ENCODE measurements at places on chromosomes 5 and 9.

DNA sequence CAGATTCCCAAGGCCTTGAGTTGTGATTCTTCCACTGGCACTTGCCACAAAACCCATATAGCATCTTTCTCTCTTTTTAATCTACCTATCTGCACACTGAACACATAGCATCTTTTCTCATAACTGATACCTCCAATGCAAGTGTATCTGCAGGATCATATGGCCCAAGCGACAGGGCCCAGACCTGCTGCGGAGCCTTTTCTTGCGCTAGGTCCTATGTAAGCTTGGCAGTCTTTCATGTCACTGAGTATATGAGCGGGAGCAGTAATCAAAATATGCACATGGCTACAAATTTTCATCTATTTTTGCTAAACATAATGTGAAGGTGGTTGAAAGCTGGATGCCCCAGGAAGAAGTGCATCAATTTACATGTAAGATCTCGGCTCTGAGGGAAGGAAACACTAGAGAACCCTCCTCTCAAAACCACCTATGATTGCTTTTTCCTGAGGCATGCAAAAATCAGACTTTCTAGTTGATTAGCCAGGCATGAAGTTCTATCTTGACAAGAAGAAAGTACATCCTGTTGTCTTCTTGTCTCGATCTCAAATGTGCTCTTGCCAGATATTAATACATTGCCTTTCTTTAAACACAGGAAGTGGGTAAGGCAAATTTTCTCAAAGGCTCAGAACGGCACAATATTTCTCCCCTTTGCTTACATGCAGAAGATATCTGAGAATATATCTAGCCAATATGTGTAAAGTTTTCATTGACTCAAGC, 26.9 kb upstream of the CEMIP2 start:
- DNase-seq = no peak

- no peak for DNase-seq
These were observed 89.6 kb downstream of the SFXN1 start for GRCh38 chr5:175567954-175568353.

DNA sequence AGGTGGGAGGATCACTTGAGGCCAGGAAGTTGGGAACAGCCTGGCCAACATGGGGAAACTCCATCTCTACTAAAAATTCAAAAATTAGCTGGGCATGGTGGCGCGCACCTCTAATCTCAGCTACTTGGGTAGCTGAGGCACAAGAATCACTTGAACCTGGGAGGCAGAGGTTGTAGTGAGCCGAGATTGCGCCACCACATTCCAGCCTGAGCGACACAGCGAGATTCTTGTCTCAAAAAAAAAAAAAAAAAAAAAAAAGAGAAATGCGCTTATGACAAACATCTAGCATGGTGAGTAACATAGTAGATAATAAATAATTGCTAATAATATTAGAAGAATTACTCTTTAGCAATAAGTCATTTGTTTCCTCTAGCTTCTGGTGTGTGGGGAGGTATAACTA, 25.9 kb downstream of the RUSC2 start:
- DNase-seq = no peak

DNA sequence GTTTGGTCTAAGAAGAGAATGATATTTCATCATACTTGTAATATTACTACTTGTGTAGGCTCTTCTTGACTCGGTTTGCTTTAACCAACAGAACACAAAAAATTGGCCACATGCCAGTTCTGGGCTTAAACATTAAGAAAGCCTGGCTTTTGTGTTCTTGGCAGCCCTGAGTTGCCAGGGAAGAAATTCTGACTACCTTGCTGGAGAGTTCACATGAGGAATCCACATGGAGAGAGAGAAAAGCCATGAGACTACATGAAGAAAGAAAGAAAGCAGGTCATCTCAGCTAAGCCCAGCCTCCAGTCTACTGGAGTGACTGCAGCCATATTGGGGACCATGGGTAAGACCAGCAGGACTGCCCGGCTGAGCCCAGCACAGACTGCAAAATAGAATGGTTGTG, 524.8 kb downstream of the RAB3C start:
- no peak for DNase-seq

- no peak for DNase-seq
These were observed 38.7 kb downstream of the VCAN start for GRCh38 chr5:83510260-83510659.

GRCh38 chr5:172906888-172907287, 52.3 kb upstream of the RPL26L1 start:
- DNase-seq = no peak

GRCh38 chr5:94847019-94847418, 228.6 kb downstream of the SLF1 start:
- DNase-seq = no peak

- DNase-seq = no peak
These were observed 518 bp downstream of the SPRY4 start for GRCh38 chr5:142324136-142324870.

- DNase-seq = no peak
These were observed 97.0 kb upstream of the MOCS2 start for GRCh38 chr5:53206562-53206961.

GRCh38 chr9:13083963-13084528, 195.4 kb downstream of the MPDZ start:
- no peak for DNase-seq

GRCh38 chr5:109485030-109485429, 75.3 kb upstream of the PJA2 start:
- DNase-seq = no peak

GRCh38 chr5:8288334-8288733, 419.4 kb downstream of the MTRR start:
- DNase-seq = no peak

GRCh38 chr9:92543972-92544371, 8.2 kb upstream of the ECM2 start:
- no peak for DNase-seq

DNA sequence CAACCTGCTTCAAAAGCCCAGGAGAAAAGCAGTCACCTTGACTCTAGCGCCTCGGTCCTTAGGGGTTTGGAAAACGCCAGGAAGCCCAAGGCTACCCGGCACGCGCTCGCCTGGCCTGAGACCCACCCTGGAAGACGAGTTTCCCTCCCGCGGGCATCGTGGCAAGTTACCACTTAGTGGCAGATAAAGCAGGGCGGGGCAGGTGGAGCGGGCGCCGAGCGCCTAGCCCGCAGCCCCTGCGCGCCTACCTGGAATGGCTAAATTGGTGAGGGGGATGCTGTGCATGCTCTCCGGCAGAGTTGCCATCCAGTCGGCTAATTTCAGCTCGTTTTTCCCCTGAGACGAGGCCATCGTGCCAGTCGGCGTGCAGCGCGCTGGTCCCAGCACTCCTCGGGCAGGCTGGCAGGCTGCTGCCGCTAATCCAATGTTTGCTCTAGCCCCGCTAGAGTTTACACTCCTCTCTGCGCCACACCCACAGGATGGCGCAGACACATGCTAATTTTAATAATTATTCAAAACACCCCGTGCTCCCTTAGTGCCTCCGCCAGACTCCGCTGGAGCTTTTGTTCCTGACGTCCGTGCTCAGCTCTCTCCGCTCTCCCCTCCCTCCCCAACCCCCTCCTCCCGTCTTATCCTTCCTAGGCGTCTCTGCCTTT, at the start of gene PLCXD3:
PLCXD3 (minus strand) TSS at position 426 of the 656 bp plus-strand sequence; CDS start at position 351, 75 bp downstream.
- peak; percentile 81 for DNase-seq

DNA sequence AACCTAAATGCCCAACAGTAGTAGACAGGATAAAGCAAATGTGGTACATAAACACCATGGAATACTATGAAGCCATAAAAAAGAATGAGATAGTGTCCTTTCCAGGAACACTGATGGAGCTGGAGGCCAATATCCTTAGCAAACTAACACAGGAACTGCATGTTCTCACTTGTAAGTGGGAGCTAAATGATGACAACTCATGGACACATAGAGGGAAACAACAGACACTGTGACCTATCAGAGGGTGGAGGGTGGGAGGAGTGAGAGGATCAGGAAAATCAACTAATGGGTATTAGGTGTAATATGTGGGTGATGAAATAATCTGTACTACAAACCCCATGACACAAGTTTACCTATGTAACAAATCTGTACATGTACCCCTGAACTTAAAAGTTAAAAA, 505.7 kb downstream of the RAB3C start:
- DNase-seq = no peak

- no peak for DNase-seq
These were observed 137.3 kb upstream of the ACO1 start for GRCh38 chr9:32247168-32247567.

DNA sequence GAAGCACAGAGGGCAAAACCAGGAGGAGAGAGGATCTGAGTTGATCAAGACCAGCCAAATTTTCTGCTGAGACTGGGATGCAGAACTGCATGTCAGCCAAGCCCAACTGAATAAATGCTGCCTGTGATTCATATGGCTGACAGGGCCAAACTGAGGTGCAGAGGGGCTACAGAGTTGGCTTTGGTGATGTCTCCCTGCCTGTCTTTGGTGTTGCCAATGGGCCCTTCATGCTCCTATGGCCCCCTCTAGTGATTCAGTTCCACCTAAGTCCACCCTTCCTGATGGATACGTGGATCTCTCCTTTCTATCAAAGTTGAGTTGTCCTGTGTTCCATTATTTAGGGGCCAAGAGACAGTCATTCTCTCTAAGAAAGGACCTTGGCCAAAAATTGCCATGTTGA, 163.6 kb upstream of the TLE4 start:
- no peak for DNase-seq

DNA sequence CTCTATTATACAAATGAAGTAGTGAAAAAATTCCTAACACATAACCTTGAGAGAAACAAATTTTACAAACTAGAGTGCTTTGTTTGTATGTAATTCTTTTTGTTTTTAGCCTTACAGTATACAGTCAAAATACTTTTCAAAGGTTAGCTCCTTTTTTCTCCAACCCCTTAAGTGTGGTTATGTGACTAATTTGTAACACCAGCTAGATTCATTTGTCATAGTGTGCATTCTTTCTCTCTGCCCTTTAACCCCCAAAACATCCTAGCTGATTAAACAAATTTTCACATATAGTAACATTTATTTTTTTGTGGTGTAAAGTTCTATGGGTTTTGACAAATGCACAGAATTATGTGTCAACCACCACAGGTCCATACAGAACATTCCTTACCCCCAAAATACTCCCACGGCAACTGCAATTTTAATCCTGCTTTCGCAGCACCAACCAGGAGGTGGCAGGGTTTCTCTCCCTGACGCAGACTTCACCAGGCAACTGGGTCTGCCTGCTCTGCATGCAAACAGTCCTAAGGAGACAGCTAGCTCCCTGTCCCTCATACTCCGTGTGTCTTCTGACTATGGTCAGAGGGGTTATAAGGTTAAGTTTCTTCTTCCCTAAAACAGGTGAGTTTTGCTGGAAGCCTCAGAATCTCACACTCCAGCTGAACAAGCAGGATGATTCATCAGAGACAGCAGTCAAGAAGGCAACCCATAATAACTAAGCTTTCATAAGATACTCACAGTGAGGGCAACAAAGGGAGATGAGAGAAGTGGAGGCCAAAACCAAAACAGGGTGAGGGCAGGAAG, 44.5 kb upstream of the NR5A1 start:
- DNase-seq = peak; percentile 67

GRCh38 chr5:61051267-61051666, 106.3 kb downstream of the NDUFAF2 start:
- no peak for DNase-seq

DNA sequence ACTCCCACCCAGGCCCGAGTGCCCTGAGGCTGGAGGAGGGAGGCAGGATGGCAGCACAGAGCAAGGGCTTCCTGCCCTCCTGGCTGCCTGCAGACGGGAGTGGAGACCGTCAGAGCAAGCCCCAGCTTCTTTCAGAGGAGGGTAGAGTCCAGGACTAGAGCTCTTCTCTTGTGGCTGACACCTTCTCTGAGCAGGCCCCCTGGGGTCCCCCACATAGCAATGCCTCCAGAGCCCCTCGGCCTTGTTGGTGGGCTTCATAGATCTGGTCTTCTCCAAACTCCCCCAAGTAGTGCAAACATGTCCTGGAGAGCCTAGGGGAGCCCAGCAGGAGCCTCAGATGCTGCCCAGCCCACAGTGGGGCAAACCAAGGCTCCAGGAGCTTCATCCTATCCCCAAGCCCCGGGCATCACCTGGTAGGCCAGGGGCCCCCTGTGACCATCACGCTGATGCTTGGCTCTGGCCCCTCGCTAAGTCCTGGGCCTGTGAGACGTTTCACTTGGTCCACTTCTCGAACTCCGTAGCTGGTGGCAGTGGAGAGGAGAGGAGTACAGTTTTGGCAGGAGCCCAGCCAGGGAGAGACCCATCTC, 2.0 kb downstream of the MZB1 start:
- DNase-seq = no peak

DNA sequence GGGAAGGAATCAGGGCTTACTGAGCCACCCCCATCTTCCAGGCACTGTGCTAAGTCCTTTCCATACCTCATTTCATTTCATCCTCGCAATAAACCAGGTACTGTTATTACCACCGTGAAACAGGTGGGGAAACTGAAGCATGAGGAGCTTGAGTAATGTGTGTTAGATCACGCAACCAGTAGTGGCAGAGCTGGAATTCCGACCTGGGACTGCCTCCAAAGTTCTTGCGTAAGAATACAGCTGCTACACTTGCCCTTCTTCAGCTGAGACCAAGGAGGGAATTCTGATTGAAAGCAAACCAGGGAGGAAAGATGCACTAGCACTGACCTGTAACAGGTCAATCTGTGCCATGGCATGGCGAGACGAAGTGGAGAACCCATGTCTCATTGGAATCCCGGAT, 113.4 kb upstream of the MSX2 start:
- no peak for DNase-seq

DNA sequence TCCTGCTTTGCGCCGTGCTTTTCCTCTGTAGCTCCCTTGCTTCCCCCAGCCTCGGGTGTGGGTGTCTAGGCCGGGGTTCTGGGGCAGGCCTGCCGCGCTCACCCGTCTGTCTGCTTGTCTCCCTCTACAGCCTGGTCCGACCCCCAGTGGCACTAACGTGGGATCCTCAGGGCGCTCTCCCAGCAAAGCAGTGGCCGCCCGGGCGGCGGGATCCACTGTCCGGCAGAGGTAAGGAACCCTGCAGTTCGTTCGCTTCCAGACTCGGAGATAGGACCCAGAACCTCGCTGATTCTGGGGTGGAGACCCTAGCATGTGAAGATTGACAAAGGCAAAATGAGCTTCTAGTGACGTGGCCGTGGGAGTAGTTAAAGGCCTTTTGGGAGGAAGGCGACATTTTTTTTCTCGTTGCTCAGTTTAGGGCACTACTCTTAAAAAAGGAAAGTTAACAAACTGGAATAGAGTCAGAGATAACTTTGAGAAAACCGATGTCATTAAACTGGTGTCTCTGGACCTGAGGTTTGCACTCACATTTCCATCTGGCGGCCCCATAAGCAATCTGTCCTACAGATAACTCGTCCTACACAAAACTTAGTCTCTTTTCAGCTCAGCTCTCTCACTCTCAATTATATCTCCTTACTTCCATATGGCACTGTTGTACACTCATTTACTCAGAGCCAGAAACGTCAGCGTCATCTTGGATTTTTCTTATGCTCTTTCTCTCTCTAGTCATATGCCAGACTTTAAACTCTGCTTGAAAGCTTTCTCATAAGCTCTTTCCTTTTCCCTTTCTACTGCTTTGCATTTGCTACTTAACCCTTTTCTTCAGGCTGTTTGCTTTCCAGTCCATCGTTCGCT, 561 bp downstream of the SEC61B start:
- DNase-seq = no peak
